ENCODE measurements at places on chromosomes 4 and X.
A peak's percentile ranks its signal among the peaks of the same experiment; 100 is the strongest.

DNA sequence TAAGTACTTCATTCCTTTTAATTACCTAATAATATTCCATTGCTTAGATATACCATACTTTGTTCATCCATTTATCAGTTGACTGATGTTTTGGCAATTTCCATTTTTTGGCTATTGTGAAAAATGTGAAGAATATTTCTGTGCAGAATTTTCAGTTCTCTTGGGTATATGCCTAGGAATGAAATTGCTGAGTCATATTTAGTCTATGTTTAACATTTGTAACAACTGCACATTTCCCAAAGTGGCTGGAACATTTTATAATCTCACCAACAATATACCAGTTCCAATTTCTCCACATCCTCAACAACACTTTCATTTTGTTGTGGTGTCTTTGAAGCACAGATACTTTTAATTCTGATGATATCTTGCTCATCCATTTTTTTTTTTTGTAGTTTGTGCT is 215.5 kb downstream of the PDGFC start:
- no peak for DNase-seq

GRCh38 chr4:183424109-183424744 is 20.2 kb upstream of the CDKN2AIP start:
- no peak for DNase-seq

DNA sequence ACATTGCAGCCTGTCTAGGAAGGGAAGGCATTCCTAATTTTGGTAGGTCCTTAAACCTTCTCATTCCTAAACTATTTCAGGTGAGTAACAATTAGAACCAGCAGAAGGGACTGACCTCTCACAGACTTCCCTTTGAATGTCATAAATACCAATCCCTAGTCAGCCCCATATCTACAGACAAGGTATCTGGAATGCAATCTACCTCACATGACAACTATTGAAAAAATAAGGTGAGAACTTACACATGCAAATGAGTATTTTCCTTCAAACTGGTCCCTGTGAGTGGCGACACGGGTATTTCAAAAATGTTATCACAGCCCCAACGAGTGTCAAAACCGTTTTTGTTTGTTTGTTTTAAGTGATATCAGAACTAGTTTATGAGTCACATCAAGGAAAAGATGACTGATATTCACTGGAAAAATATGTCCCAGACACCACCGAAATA is 102.4 kb upstream of the VCX2 start:
- DNase-seq: no peak

DNA sequence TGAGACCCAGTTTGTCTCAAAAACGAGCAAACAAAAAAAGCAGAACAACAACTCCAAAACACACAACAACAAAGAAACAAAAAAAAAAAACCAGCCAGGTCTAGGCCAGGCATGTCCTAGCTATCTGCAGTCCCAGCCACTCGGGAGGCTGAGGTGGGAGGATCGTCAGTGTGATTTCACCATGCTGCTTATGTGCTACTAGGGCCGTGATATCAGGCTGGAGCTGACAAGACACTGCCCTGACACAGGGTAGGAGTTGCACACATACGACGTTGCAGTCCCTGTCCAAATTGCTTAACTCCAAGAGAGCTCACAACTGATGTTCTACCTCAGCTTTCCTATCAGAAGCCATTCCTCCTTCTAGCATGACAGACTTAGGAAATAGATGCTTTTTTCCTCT is 204.9 kb downstream of the AASDH start:
- DNase-seq: no peak

DNA sequence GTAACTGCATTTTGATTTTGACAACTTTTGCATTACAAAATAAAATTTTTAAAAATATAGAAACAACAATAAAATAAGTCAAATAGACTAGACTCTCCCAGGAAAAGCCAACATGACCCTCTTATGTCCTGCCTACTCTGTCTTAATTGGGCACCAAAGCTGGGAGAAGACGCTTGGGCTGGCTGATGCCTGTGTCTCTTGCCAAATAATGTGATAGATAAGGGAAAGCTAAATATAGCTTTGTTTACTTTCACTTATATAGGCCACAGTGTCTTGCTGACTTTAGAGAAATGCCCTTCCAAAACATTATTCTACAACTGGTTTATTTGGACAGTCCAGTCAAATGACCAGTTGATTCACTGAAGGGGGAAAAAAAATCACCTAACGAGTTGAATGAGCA is 54.2 kb downstream of the FMR1NB start:
- DNase-seq: no peak

- DNase-seq: no peak
Observed at GRCh38 chrX:67917421-67918010, 373.7 kb downstream of the AR start.

- DNase-seq: no peak
Observed at GRCh38 chrX:12065251-12065650, 73.0 kb upstream of the FRMPD4 start.

GRCh38 chrX:138463476-138463875 is 248.0 kb downstream of the FGF13 start:
- DNase-seq: no peak

GRCh38 chrX:74814681-74815080 is 110.6 kb downstream of the NEXMIF start:
- no peak for DNase-seq

DNA sequence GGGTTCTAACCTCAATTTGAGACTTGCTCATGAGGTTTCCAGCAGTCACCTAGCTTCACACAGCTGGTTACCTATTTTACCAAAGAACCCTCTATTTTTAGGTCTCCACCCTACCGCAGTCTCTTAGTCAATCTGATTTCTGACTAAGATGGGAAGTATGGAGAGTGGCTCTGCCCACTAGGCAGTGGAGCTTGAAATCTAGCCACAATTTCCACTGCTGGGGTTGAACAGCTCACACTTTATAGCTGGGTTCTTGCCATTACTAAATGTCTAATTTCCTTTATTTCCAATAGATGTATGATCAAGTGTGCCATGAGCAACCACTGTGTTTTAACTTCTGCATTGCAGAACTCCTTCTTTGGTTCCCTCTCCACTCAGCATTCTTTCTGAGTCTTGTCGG is 43.1 kb downstream of the GASK1B start:
- DNase-seq: no peak

GRCh38 chrX:105823092-105823455 is 735 bp downstream of the NRK start:
- DNase-seq: no peak

- DNase-seq: no peak
Observed at GRCh38 chr4:65071564-65071963, 598.7 kb downstream of the EPHA5 start.

DNA sequence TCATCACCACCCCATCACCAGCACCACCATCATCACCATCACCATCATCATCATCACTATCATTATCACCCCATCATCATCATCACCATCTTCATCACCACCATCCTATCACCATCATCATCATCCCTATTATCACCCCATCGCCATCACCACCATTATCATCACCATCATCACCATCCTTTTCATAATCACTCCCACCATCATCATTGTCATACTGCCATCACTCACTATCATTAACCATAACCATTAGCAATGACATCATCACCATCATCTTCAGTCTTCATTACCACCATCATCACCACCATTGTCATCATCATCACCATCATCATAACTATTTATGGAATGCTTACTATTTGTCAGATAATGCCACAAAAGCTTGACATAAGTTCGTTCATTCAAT is 35.7 kb downstream of the CRMP1 start:
- DNase-seq: no peak

DNA sequence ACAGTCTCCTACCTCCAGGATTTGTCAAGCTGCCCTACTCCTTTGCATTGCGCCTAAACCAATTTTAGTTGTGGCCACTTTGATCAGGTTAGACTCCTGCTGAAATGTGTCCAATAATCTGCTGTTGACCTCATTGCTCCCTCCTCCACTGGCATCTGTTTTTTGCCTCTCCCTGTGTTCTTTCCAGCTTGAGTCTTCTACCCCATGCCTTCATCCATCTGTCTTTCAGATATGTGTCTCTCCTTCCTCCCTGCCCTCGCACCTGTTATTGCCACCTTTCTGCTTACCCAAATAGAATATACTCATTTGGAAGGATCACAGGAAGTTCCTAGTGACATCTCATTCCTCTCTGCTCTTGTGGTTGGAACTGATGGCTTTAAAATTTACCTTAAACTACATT is 366.6 kb upstream of the CLNK start:
- peak; percentile 41 for DNase-seq

DNA sequence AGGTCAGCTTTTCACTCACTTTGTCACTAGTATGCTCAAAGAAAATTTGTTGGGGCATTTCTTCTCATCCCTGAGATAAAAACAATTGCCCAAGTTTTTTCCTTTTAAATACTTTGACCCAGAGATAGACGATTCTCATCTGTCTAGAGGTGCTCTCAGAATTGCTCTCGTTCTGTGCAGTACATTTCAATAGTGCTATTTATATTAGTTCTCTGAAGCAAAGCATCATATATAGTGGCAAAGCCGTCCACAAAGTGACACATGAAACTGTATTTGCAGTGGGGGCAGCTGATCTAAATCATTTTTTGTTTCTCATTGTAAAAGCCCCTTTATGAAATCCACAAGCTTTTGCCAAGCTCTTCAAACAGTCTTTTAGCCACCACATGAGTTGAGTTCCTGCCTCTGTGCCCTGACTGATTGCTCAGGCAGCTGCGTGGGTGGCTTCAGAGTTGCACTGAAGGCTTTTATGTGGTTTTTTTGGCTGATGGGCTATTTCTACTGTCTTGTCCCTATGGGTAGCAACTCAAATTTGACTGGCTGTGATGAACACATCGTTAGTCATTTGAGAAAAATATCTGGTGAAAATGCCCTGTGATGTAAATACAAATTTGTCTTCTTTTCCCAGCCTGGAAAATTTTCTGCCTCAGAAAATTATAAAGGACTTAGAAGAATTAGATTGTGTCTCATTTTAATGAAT is 119.1 kb upstream of the OTUD4 start:
- no peak for DNase-seq

GRCh38 chr4:189046642-189047041 is 894.0 kb upstream of the FRG1 start:
- no peak for DNase-seq

DNA sequence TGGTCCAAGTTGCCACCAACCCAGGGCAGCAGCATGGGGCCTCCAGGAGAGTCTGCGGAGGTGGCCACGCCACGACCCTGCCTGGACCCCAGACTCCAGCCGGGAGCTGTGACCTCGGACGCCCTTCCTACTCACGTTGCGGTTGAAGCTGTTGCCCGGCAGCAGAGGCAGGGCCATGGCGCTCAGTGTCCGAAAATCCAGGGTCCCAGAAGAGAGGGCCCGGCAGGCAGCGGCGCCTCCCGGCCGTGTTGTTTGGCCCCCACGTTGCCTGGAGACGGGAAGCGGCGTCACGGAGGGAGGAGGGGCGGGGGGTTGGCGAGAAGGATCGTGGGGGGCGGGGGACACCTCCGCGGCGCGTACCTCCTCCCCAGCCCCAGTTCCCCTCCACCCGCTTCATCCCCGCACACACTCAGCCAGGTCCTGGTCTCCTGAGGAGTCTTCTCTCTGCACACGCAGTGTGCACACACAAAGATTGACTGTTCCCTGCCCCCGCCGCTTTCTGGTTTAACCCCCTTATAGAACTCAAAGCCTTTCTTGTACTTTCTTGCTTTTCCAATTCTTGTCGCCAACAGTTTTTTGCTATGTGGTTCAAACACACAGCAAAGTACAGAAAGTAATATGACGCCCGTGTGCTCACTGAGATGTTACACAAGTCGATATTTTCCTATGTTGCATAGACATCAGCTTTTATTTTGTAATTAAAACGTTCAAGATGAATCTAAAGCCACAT is at the start of gene EFHC2:
EFHC2 (minus strand) TSS at position 261 of the 730 bp plus-strand sequence; CDS start at position 177, 84 bp downstream.
- DNase-seq: no peak

- DNase-seq: no peak
Observed at GRCh38 chrX:73822775-73823174, 259.8 kb downstream of the CHIC1 start.

GRCh38 chrX:138719396-138719795 is 7.9 kb upstream of the FGF13 start:
- DNase-seq: no peak

DNA sequence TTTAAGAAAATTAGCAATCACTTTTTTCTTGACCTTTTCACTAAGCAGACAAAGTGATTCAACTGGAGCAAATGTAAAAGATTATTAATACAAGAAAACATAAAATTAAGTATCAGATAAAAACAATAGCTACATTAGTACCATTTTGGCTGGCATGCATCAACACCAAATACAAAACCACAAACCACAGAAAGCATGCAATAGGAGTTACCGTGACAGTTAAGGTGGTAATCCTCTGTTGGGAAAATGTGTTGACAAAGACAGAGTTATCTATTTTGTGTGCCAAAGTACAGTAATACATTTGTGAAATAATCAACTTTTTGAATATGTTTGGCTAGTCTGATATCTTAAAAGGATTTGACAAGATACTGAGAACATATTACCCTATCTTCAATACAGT is 89.8 kb upstream of the ETNPPL start:
- no peak for DNase-seq

- DNase-seq: no peak
Observed at GRCh38 chr4:42345962-42346544, 51.2 kb upstream of the SHISA3 start.

GRCh38 chrX:110277609-110278008 is 40.3 kb downstream of the AMMECR1 start:
- no peak for DNase-seq

- no peak for DNase-seq
Observed at GRCh38 chr4:1910643-1911042, 39.5 kb downstream of the NSD2 start.

GRCh38 chrX:154378059-154378798 is 866 bp upstream of the EMD start:
- DNase-seq: no peak

- DNase-seq: no peak
Observed at GRCh38 chr4:130850019-130850524, 1754.1 kb downstream of the C4orf33 start.

- no peak for DNase-seq
Observed at GRCh38 chr4:25861951-25862410, 807 bp downstream of the SEL1L3 start.

GRCh38 chrX:39983715-39984114 is 114.0 kb downstream of the BCOR start:
- DNase-seq: no peak

GRCh38 chr4:104870495-104871233 is 276.0 kb upstream of the TET2 start:
- no peak for DNase-seq

DNA sequence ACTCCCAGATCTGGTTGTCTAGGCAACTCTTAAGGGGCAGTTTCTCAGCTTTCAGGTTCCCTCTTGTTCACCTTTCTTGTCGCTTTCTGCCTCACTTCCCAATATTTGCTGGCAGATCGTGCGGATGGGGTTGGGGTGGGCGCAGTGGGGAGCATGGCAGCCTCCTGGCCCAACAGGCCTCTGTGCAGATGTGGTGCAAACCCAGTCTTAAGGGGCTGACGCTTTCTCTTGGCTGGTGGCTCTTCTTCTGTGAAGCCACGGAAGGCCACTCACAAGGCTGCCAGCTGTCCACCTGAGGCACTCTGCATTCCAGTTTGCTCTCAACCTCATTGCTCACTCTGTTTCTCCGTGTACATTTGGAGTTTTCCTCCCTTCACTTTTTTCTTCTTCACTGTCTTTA is 61.7 kb downstream of the NBDY start:
- no peak for DNase-seq

Measured in cerebellar nuclear complex (tissue), 1 donor.